Retinal pigment epithelial cell (primary cell): ENCODE measurements at places on chromosomes 7 and 10.
A peak's percentile ranks its signal among the peaks of the same experiment; 100 is the strongest.

DNA sequence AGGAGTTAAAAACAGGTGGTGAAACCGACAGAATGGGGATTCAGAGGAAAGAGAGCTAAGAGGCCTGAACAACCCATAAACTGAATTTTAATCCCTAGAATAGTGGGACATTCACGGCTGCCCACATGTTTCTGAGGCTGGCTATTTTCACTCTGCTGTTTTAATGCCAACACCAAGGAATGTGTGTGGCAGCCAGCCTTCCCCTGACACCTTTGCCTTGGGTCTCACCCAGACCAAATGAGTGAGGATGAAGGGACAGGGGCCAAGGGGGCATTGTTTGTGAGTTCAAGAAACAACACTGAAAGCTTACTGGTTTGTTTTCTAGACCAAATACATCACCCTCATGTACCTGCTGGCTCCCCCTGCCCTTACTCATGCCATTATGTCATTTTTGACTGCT is 164.3 kb downstream of the JAZF1 start:
- no peak for DNase-seq

- no peak for DNase-seq
These were observed 31.6 kb upstream of the C10orf67 start for GRCh38 chr10:23376229-23376655.

- DNase-seq, result no peak
These were observed 18.0 kb downstream of the PURB start for GRCh38 chr7:44867073-44867995.

GRCh38 chr10:97154162-97154561 is 31.6 kb downstream of the SLIT1 start:
- DNase-seq, result no peak

GRCh38 chr7:106425017-106425719 is 140.4 kb upstream of the NAMPT start:
- DNase-seq, result peak; percentile 68

GRCh38 chr10:11698691-11699549 is 43.3 kb upstream of the ECHDC3 start:
- DNase-seq, result no peak

DNA sequence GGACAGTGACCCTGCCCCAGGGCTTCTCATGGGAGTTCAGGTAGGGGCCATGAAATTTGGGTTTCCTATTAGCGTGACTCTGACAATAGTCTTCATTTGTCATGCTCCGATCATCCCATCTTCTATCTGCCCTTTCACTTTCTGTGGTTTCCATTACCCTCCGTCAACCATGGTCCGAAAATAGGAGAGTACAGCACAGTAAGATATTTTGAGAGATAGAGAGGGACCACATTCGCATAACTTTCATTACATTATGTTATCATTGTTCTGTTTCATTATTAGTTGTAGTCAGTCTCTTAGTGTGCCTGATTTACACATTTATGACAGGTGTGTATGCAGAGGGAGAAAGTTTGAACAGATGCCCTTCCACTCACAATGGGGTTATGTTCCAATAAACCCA is 649.2 kb downstream of the SDK1 start:
- no peak for DNase-seq

DNA sequence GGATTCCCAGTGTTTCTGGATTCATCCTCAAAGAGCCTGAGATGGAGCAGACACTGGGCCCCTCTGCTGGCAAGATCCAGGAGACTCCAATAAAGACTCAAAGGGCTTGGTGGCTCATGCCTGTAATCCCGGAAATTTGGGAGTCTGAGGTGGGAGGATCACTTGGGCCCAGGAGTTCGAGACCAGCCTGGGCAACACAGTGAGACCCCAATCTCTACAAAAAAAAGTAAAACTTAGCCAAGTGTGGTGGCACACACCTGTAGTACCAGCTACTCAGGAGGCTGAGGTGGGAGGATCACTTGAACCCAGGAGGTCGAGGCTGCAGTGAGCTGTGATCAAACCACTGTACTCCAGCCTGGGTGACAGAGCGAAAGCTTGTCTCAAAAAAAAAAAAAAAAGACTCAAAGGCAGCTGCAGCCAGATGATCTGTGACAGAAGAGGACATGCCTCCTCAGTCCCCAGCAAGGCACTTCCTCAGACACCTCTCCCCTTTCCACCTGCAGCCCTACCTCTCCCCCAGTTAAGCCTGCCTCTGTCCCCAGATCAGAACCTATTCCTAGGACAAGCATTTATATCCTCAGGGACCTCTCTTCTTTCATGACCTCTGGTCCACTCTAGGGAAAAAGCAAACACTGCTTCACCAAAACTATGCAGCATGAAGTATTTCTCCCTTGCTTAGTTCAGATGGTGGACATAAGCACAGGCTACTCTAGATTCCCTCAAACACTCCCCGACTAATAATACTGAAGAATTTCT is 27.9 kb downstream of the PDLIM1 start:
- no peak for DNase-seq

DNA sequence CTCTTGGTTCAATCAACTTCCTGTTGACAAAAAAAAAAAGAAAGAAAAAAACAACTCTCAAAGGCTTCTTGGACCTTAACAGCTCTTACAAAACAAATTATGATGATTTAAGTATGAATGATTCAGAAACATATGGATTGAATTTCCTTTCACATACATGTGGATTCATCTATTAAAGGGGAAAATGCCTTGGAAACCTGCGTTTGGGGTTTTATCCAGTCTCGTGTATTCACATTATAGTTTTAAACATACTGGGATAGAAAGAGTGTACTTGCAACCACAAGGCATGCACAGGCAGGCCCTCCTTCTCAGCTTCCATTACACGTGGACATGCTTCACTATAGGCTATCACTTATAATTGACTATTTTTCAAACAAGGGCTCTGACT is 286.7 kb downstream of the INHBA start:
- DNase-seq, result no peak

- no peak for DNase-seq
These were observed 24.6 kb downstream of the AGK start for GRCh38 chr7:141575654-141576448.

- DNase-seq, result no peak
These were observed 490.9 kb downstream of the ZWINT start for GRCh38 chr10:55870186-55870585.

DNA sequence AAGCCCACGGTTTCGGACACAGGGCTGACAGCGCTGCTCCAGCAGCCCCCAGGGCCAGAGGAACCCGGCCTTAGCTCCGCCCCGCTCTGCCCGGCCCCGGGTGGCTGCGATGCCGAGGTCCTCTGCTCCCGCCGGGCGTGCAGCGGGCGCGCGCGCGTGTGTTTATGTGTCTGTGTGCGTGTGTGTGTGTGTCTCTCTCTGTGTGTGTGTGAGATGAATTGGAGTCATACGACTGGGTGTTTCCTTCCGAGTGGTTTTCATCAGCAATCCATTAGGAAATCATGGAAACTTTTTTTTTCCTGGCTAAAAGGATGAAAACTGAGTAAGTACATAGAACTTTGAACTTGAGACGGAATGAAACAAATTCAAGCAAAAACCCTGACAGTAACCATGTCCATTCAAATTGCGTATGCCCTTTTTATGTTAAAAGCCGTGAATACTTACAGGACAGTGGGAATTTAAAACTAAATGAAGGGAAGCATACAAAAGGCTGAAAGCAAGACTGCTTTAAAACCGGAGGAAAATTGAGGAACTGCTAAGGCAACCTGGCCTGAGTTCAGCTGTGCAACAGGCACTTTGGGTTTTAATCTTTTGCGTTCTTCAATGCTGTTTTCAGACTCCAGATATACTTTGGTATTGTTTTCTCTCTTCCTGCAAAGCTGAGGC is at the start of gene CPED1:
Gene CPED1 (plus strand): TSS at position 121 of the 666 bp plus-strand sequence. CDS start 911 bp downstream, outside the sequence.
- no peak for DNase-seq

DNA sequence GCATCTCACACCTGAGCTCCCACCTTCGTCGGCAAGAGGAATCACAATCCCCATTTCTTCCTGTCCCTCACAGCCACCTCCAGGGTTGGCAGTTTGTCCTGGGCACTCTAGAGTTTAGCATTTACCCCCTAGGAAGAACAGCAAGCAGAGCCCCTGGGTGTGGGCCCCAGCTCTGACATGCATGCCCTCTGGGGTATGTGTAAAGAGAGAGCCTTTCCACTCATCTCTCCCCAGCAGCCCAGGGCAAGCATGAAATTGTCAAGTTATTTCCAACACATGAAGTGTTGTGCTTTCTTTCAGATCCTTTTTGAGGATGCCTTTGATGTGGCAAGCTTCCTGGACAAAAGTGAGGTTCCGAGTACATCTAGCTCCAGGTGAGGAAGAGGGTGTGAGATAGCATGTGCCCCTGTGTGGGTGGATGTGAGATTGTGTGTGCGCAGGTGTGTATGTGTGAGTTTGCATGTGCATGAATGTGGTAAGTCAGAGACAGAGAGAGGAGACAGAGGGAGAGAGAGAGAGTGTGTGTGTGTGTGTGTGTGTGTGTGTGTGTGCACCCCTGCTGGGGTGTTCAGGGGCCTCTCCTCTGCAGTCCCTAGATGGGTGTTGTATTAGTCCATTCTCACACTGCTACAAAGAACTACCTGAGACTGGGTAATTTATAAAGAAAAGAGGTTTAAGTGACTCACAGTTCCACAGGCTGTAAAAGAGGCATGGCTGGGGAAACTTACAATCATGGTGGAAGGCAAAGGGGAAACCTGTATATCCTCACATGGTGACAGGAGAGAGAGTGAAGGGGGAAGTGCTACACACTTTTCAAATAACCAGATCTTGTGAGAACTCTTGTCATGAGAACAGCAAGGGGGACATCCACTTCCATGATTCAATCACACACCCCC is 18.1 kb downstream of the STRA8 start:
- DNase-seq, result no peak

DNA sequence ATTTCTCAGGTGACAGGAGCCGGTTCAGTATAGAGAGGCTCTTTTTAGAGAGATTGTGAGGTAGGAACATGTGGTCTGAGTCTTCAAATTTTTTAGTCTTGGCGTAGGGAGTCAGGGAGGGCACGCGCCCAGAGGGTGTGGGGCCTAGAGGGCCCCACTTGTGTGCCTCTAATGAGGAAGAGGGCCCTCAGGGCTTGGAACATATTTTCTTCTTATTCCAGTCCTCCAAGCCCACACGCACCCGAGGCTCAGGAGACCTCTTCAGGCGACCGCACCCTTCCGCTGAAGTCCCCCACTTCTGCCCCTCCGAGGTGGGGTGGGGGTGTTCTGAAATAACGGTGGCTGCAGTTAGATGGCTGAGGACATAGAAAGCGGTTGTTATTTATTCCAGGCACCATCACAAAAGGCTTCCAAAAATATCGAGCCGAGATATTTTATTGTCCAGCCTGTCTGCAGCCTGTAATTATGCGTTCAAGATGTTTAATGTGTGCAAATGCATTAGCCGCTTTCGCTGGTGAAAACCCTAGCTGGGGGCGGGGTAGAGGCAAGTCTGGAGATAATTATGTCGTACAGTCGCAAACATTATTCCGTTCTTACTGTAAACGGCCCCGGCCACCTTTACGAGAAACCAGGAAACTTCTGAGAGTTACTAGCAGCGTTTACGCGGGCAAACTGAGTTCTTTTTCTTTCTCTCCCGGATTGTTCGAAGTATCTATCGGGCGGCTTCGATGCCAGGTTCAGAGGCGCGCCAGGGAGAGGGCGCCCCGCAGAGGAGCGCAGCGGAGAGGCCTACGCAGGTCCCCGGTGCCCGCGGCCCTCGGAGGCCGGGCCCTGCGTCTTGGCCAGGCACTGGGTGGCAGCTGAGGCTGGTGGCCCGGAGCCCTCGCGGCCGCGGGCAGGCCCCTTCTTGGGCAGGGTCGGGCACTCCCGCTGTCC is 12.9 kb upstream of the HOXA13 start:
- DNase-seq, result no peak

- DNase-seq, result no peak
These were observed 275.8 kb downstream of the CACNA2D1 start for GRCh38 chr7:82167558-82168314.

- no peak for DNase-seq
These were observed 135.7 kb downstream of the OR13A1 start for GRCh38 chr10:45179691-45180090.

DNA sequence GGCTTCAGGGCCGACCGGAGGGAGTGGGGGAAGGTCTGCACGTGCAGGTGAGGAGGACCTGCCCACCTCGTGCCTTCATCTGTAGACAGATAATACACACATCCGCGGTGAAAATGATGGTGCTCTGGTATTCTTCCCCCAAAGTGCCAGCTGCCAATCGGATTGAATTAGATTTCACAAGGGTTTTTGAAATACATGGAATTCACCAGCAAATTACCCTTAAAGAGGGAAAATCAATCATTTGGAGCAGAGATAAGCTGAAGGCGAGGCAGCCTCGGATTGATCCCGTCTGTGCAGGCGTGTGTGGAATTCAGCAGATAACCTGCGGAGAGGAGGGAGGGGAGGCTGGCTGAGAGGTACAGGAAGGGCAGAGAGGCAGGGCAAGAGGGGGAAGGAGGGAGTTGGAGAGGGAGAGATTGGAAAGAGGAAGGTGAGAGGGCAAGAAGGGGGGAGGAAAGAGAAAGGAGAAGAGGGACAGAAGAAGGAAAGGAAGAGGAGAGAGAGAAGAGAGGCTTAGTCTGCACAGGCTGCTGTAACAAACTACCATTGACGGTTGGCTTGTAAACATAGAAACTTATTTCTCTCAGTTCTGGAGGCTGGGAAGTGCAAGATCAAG is 84.2 kb downstream of the C10orf105 start:
- no peak for DNase-seq

GRCh38 chr10:31683682-31684081 is 244.9 kb downstream of the ARHGAP12 start:
- DNase-seq, result no peak

GRCh38 chr7:121505021-121505420 is 108.9 kb upstream of the FAM3C start:
- DNase-seq, result no peak

GRCh38 chr10:121159670-121160069 is 308.5 kb downstream of the WDR11 start:
- no peak for DNase-seq

DNA sequence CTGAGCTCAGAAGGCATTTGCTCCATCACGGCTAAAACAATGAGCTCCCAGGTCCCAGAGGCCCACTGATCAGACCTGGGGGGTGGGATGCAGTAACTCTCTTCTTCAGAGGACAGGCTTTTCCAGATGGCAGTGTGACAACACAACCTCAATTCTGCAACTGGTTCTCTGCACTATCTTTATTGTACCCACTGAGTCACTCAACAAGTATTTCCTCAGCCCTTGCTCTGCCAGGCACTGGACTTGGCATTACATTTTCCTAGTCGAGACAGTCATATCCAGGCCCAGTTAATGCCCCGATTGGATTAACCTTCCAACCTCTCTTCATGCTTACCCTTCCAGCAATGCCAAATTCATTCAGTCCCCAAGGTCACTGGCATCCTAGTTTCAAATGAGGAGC is 72.6 kb downstream of the JAZF1 start:
- DNase-seq, result no peak

- no peak for DNase-seq
These were observed 50.7 kb upstream of the CPXM2 start for GRCh38 chr10:123942114-123942861.

- DNase-seq, result peak; percentile 44
These were observed 41.1 kb downstream of the ZC3HC1 start for GRCh38 chr7:130009848-130010688.

DNA sequence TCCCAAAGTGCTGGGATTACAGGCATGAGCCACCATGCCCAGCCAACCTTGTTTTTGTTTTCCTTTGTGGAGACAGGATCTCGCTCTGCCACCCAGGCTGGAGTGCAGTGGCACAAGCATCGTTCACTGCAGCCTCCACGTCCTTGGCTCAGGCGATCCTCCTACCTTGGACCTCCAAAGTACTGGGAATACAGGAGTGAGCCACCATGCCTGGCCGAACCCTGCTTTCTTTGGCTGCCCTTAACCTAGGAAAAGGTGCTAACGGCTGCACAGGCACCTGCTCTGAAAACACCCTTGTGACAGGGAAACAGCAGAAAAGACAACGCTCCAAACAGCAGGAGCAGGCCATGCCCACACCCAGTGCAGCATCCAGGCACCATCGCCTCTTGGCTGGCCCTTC is 71.9 kb downstream of the OAT start:
- DNase-seq, result no peak
